ENCODE measurements at places on chromosomes 2 and 18.

- DNase-seq = no peak
Observed at GRCh38 chr2:55112229-55113031, 62.2 kb upstream of the RTN4 start.

DNA sequence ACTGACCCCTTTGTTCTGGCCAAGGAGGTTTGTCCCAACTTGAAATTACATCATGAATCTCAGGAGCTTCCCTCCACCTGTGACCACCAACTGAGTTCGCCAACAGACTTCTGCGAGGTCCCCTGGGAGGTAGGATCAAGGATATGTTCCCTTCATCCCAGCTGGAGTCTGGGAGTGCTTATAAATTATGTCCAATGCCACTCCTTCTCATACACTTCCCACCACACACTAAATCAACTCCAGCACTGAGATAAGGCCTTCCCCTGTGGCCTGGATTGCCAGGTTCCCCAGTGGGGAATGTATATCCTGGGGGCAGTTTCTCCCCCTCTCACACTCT is 99.2 kb downstream of the RND3 start:
- DNase-seq = no peak

GRCh38 chr2:216564611-216565010 is 66.0 kb downstream of the RPL37A start:
- DNase-seq = no peak

DNA sequence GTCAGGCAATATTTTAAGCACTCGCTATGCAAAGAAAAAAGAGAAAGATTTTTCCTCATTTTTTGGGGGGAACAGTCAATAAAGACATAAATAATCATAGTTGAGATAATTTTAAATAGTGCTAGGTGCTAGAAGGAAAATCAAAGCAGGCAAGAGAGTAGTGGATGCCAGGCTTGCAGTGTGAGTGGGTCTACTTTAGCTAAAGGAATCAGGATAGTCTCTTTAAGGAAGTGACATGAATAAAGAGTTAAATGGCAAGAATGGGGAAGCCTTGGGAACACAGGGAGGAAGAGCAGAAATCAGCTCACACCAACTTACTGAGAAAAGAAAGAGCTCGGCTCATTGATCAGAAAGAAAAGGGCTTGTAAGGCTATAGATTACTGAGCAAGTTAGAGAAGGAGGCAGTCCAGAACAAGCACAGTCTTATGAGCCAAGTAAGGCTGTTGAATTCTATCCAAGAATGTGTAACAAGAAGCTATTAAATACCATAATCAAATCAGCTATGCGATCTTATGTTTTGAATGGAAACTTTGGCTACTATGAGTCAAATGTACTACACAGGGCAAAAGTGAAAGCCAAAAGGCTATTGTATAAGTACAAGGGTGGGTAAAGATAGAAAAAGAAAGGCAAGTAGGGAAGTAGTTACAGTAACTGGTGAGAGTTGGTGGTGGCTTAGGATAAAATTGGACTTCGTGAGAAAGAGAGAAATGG is 833.8 kb upstream of the PIK3C3 start:
- no peak for DNase-seq

GRCh38 chr2:10236571-10237391 is 65.9 kb upstream of the HPCAL1 start:
- DNase-seq = no peak

- DNase-seq = no peak
Observed at GRCh38 chr2:165872101-165872791, 78.2 kb upstream of the GALNT3 start.

GRCh38 chr2:234156326-234156725 is 105.8 kb downstream of the SPP2 start:
- DNase-seq = no peak

DNA sequence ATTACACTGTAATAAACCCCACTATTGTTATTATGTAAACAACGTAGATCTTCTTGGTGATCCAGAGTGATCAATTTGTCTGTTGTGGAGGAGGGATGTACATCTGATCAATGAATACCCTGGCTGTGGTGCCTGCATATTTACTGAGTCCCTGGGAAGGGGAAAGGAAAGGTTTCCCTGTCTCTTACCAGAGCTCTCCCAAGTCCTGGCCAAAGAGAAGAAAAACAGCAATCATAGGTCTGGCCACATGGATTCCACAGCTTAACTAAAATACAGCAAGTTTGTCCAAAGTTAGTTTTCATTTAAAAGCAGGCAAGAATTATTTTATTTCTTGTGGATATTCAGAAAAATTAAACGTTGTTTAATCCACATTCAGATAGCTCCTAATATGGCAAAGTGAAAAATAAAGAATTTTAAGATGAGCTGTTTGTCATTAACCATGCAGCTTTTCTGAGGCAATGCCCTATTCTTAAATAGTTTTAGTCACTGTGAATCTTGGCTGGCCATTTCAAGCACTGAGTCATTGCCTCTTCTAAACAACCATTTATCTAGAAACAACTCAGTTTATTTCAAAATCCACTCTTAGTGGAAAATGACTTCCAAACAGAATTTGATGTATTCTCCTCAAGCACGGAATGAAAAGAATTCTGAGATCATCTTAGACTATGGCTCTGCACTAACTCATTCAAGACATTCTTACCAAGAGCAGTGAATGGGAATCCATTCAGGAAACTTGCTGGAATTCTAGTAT is 1004.4 kb upstream of the CDH2 start:
- no peak for DNase-seq

- DNase-seq = no peak
Observed at GRCh38 chr2:102029405-102029804, 37.6 kb downstream of the IL1R2 start.

DNA sequence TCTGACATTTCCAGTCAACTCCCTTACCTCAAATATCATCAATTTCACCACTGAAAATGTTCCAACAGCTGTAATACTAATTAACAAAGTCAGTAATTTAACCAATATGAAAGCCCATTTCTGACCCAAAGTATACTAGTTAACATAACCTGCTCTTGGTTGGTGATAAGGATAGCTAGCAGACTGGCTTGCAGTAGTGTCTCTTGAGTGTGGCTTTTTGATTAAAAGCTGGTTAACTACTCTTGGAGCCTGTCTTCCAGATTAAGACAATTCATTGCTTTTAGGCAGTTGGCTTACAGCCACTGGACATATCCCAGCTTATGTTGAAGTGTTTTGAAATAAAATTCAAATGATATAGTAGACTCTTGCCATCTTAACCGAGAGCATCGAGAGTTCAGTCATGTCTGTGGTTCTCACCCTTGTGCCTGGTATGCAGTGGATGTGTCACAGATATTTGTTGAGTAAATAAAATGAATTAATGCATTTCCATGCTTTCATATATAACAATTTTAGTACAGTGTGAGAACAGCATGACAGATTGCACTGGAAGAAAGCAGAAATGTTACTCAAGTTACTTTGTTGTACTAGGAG is 158.1 kb downstream of the TANC1 start:
- DNase-seq = no peak

DNA sequence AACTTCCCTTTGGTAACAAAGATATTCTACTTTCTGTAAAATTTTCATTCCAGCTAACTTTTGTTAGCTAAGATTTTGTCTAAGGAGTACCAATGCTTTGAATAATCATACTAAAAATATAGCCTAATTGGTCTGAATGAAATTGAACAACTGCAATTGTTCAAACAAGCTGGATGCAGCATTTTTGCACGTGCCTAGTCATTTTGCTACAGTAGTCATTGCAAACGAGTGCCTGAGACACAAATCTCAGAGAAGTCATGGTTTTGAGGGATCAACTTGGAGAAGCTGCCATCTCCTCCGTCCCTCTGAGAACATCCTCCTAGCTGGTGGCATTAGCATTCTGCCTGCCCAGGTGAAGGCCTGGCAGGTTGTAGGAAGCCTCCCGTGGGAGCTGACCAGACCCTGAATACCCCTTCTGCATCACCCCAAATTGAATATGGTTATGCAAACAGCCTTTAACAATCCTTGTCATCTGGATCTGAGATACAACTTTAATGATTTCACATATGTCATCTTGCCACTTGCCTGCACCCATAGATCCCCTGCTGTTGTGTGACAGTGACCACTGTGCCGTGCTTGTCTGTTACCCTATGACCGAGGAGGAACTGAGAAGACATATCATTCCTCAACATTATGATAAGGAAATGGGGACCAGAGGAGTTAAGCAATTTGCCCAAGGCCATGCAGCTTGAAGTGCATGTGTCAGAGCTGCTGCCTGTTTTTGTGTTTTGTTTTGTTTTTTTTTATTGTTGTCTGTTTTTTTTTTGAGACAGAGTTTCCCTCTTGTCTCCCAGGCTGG is 29.1 kb upstream of the MGAT4A start:
- no peak for DNase-seq

- DNase-seq = no peak
Observed at GRCh38 chr18:44537526-44537925, 143.2 kb upstream of the SETBP1 start.

DNA sequence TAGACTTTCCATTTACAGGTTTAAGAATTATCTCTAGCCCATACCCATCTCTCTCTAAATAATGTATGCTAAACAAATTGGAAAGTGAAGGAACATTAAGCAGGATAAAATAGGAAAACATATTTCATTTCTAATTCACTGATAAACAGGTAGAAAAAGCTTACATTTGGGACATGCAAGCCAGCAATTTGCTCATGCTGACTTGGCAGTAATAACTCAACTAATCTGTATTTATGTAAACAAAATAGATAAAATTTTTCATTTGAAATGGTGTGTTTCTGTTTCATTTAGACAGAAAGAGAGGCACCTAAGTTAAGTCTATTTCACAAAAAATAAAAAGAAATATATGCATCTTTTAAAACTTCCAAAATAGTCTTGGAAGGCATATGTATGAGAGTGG is 877.3 kb upstream of the LRRTM1 start:
- no peak for DNase-seq

DNA sequence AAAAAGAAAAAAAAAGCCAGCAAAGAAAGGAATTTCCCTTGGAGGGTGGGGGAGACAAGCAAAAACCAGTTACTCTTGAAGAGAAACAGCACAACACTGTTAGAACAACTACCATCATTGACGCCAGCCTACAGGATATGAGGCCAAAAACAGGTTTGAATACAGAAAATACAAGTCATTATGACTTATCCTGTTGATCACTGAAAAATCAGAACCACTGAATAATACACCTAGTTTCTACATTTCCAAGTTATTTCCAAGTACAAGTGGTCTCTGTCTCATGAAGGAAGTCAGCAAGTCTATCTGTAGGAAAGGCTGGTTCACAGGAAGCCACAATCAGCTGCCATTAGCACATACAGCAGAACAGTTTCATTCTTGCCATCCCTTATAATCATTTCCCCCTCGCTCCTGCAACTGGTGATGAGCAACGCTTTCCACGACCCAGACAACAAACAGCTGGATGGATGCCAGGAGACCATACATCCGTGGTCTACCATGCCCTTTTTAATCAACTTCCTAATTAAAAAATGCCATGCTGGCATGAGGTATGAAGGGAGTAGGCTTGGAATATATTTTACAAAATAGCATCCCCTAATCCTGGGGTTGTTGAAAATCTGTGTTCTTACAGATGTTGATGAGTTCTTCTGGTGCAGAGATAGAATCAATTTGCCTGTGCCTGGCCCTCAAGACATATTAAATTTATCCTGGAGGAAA is 10.4 kb downstream of the MYT1L start:
- no peak for DNase-seq

DNA sequence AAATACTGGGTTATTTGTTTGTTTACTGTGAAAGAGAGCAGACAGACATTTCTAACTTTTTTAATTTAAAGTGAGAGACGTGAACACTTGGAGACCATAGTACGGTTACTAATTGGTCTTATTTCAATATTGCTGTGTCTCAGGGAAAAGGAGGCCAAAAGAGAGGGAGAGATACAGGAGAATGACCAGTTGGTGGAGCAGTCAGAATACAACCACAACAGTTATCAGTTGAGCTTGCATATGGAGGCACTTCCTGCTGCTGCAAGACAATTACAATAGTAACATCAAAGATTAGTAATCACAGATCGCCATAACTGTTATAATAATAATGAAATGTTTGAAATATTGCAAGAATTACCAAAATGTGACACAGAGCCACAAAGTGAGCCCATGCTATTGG is 58.2 kb downstream of the TWSG1 start:
- DNase-seq = no peak

- DNase-seq = no peak
Observed at GRCh38 chr2:46471697-46472096, 7.7 kb upstream of the TMEM247 start.

GRCh38 chr2:156192468-156192867 is 140.1 kb downstream of the NR4A2 start:
- DNase-seq = no peak

GRCh38 chr2:233354971-233355574 is 779 bp downstream of the DGKD start:
- DNase-seq = no peak

Measured in stimulated activated CD4-positive, alpha-beta T cell treated with anti-CD3 and anti-CD28 coated beads, Interleukin-4, amount 100 ng/mL, for 4 hours (primary cell).